NCI-H446 (cell line): ENCODE measurements at places on chromosomes 7 and 10.

DNA sequence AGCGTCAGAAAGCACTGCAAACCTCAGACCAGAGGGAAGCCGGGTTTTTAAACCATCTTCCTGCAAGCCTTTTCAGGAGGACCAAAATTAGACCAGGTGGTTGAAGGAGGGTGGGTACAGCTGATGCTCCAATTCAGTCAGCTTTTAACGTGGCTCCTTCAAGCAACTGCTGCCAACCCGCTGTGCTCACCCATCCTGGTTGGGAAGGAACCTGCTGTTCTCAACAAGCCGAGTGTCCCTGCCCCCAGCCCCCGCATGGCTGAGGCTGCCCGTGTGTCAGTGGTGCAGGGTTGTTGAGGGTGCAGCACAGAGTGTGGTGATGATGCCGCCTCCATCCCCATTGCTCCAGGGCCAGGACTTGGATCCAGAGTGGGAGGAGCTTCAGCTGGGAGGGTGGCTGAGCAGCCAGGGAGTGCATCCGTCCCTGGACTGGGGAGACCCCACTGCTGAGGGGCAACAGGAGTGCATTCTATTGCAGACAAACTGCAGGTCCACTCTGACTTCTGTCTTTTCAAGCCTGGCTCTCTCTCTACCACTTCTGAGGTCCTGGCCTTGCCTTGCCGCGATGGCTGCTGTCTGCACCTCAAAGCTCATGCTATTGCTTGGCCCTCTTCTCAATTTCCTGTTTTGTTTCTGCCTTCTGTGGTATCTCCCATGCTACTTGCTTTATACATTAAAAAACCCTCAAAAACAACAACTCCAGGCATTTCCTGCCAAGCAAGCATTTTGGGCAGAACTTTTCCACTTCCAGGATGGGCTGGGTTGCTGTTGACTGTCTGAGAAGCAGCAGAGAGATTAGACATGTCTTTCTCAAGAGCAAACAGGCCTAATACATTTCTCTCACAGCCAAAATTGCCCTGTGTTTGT, 134.7 kb downstream of the DNAJB6 start:
- DNase-seq = no peak

DNA sequence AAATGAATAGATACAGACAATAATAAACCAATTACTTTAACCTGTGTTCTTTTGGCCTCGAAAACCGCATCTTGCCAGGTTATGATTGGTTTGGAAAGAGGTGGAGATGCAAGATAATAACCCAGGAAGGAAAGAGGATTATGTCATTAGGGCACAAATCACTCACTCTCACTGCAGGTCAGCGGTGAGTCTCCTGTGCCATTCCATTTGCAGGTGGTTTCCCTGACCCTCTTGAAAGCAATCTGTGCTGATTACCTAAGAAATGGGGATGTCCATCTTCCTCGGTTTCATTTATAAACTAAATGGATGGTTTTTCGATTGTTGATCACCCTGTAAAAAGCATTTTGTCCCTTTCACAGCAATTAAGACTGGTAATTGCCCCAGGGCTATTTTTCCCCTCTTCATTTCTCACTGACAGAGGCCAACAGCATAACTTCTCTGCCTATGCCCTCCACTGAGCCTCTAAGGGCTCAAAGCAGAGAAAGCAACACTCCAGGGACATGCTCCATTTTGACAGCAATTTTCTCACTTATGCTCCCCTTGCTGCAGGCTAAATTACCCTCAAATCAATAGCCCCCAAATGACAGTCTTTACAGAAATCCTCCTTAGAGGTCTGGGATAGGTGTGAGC, 257.5 kb downstream of the IPMK start:
- DNase-seq = no peak

DNA sequence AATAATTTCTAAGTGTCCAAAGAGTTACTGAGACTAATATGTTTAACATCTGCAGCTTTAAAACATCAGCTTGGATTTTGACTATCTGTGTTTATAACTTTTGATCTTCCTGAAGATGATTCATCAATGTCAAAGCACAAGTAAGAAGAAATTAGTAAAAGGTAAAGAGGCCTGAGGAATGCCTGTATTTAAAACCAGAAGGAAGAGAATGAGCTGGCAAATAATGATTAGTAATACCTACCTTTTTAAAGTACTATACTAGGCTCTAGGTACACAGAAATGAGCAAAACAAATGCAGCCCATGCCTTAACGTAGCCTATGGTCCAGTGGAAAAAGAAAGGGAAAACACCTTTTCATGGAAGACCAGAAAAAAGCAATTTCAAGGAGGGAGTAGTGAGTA, 158.0 kb downstream of the KCND2 start:
- no peak for DNase-seq

DNA sequence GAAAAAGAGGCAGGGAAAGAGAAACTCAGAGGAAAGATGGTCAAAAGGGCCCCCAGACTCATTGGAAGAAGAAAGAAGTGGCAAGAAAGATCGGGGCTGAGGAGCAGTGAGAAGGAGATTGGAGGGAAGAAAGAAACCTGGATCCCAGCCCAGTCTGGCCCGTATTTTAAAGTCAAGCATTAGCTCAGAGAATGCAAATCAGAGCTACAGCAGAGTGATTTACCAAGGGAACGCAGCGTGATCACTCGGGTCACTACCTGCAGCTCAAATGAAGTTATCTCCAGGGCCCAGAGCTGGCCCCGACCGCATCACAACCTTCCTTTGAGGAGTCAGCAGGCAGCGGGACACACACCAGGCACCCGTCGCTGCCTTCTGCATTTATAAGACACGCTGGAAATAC, 72.8 kb downstream of the CARD11 start:
- no peak for DNase-seq

DNA sequence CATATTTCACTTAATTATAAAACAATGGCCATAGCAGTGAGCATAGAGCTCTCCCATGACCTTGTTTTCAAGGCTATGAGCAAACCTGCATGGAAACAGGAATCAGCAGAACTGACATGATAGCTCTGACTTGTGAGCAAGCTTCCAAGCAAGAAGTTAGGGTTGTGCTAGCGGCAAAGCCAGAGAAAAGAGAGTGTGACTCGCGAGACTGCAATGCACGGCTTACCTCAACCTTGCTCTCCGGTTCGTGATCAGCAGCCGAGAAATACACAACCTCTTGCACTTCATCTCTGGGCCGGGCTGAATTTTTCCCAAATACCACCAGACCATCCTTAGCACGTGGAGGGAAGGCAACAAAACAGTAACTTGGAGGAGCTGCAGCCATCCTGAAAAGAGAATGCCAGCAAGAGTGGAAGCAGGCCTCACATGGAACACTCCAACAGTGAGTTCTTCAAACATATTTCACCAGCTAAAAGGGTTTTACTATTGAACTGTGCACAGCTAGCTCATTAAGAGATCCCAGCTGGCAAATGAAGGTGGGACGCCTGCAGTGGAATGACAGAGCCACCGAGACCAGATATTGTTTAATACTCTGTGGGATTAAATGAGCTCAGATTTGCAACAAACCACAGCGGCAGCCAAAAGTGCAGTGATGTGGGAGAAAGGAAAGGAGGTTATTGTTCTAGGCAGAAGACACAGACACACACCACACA, 20.8 kb downstream of the SCRN1 start:
- no peak for DNase-seq

- no peak for DNase-seq
Observed at GRCh38 chr10:116186273-116186672, 86.7 kb downstream of the GFRA1 start.

DNA sequence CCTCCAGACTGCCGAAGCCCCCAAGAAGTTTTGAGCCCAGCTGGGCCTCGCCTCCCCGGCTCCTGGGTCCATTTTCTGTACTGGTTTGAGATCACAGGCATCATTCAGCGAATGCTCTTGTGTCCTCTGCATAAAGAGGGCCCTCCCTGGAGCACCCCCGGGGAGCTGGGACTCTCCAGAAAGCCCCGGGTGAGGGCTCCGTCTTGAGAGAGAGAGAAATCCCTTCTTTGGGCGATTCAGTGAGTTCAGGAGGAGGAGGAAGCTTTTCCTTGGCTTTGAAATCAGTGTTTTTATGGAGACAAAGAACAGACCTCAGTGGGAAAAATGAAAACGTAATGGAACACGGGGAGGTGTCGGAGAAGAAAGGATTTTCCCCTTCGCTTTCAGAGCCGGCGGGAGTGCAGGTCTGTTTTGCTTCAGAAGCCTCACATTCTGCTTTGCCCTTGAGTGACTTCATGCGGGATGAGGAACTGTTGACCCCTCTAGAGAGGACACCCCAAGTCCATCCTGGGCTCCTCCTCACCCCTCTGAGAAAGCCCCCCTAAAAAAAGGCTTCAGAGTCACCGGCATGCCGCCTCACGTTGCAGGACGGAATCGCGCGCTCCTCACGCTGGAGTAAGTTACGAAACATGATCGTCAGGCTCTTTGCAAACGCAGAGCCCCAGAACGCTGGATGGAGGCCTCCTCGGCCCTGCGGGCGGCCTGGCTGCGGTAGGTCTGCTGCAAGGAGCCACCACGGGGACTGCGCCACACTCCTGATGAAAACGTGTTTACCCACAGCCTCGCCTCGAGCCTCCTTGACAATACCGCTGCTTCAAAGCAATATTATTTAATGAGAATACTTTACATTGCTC, 8.5 kb upstream of the AP5Z1 start:
- DNase-seq = no peak

GRCh38 chr10:113272511-113272910, 280.3 kb upstream of the HABP2 start:
- DNase-seq = no peak
